Cerebellum (tissue), 4 donors: ENCODE measurements at places on chromosomes 2 and 18.
A peak's percentile ranks its signal among the peaks of the same experiment; 100 is the strongest.

DNA sequence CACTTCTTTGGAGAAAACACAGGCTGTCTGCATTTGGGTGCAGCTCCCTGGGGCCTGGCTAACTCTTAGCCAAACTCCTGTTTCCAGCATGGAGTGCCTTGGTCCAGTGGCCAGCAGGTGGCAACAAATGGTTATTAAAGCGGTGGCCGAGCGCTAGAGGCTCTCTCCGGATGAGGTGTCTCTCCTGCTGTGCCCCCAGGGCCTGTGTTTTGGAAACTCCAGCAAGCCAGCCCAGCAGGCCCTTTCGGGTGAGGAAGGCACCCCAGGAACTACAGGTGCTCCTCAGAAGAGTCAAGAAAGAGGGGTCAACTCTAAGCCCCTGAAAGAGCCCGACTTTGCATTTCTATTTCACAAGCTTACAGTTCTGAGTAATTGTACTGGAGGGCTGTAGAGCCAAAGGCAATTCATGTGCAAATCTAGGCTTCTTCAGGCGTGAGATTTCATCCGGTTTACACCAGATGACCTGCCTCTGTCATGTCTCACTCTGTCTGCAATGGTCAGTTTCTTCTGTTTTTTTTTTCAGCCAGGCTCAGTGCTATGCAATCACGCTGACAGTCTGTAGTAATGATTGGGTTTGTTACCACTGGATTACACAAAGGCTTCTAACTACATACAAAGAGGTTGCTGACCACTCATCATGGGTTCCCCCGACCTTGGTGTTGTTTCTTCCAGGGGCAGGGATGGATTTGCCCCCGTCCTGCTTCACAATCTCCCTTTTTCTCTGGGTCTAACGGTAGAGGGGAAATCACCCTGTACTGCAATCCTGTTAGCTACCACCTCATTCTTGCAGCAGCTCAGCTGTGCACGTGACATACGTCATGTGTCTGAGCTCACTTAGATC lies 7.6 kb upstream of the CHRNA1 start:
- DNase-seq: peak; percentile 70

DNA sequence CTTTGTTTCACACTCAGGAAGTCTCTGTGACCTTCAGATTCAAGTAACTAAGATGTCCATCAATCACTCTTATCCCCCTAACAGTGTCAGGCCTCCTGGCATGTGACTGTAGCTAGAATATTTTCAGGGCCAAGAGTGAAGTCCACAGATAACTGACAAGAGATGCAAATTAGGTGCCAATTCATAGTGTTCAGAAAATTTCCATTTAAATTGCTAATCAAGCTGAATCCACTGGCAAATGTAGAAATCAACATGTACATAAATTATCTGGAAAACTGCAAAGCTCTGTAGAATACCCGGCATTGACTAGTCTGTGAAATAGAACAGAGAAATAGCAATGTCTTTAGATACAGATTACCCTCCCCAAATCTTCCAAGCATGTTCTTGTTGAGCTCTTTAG lies 38.6 kb upstream of the ARL4C start:
- no peak for DNase-seq

- DNase-seq: no peak
Observed at GRCh38 chr2:41496908-41497307, 550.9 kb upstream of the PKDCC start.

DNA sequence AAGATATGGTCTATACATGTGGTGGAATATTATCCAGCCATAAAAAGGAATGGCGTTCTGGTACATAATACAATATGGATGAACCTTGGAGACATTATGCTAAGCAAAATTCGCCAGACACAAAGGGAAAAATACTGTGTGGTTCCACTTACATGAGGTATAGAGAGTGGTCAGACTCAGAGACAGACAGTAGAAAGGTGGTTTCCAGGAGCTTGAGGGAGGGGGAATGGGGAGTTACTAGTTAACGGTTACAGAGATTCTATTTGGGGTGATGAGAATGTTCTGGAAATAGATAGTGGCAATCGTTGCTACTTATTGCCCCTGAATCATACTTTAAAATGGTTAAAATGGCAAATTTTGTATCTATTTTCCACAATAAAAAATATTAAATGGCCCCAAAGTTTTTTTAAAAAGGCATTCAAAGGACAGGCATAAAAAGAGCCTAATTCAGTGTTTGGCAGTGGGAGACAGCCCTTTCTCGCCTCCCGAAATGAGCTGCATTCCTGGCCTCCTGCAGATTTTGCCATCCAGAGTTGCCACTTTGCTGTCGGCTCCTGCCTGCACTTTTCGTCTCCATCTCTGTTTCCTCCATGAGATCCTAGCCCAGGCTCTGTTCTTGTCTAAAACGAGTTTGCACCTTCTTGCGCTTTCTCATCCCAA lies 13.5 kb downstream of the TNFRSF11A start:
- no peak for DNase-seq

DNA sequence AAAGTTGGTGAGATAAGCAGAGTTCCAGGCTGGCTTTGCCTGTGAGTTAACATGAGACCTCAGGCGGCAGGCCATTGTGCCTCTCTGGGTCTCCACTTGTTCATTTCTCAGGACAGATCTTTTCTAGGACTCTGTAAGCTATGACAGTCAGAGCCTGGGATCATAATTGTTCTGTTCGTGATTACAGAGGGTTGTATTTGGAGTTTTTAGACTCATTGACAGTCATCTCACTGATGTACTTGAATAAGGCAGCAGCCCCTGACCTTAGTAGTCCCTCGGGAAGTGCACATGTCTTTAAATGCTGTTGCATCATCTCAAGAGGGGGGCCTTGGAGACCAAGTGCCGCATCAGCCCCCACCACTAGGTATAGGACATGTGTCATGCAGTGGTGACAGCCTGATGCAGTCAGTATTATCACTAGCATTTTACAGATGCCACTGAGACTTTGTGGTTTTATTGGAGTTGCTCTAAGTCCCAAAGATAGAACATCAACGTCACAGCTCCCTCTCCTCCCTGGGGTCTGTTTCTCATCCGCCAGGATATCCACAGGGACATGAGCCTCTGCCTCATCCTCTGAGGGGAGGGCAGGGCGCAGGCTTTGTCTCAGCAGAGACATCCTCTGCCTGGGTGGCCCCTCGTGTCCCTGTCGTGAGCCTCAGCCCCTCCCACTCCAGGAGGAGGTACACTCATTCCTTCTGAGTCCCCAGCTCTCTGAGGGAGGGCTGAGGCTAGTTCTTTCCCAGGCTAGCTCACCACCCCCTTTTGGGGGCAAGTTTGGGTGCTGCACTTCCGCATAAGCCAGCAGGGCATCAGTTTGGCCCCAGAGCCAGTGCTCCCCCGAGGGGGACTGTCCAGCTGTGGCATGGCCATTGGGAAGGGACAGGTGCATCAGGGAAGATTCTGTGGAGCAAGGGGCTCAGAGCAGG lies 14.1 kb downstream of the GLI2 start:
- DNase-seq: no peak

DNA sequence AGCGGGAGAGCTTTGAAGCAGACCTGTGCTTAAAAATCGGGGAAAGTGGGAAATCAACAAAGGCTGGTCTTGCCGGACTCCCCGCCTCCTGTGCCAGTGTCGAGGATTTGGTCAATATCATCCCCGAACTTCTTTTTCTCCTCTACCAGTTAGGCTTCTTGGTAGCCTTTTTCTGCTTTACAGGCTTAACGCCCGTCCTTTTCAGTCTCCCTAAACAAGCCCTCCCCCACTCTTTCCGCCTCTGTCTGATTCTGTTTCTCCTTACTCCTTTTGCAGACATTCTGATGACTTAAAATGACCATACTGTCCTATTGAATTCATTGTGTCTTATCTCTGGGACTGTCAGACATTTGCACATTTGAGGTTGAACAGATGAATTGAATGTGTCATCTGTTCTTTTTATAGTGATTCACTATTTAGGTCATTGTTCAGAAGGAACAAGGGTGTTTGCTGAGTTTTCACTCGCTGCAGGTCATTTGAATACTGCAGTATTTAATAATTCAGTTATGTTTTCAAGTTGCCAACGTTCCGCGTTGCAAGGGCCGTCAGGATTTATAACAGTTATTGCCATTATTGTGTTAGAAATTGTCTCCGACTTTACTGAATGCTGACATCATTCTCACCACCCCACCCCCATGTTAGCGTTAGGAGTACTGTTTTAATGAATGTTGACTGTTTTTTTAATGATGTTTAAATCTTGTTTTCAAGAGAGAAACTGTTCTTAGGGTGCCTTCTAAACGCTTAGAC lies 1.1 kb downstream of the ITGAV start:
- peak; percentile 34 for DNase-seq

DNA sequence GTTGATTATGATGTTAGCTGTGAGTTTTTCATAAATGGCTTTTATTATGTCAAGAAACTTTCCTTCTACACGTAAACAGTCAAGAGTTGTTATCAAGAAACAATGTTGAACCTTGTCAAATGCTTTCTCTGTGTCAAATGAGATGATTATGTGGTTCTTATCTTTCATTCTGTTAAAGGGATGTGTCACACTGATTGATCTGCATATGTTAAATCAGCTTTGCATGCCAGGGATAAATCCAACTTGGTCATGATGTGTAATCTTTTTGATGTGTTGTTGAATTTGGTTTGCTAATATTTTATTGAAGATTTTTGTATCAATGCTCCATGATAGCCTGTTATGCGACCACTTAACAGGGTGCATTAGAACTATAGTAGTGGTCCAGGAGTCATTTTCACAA lies 107.3 kb downstream of the C1QL2 start:
- no peak for DNase-seq

- no peak for DNase-seq
Observed at GRCh38 chr2:205665791-205666190, 16.5 kb upstream of the NRP2 start.

DNA sequence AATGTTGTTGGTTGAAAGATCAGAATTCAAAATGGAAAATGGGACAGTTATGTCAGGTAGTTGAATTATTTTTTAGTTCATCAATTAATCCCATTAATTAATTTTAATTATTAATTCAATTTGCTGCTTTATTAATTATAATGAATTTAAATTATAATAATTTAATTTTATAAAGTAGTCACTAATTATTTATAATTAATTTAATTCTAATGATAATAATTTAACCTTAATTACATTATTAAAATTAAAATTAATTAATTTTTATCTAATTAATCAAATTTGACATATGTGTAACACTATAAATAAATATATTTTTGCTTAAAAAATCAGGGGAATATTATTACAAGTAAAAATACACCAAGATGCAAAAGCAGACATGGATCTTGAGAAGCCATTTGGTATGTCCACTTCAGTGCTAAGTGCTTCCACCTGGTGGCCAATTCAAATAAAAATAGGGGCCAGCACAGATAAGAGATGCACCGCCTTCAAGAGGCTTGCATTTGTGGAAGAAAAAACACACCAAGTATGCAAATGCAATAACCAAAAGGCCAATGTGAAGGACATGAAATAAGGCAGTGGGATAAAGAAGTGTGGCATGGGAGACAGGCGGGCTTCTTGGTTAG lies 73.2 kb downstream of the MBP start:
- DNase-seq: no peak
